ENCODE measurements at places on chromosomes 6 and 20. TPM values are rescaled to one million over a fixed set of nuclear protein-coding genes. Genes with fewer than 3 reads are reported as not detected.

The ANKRD66 gene
- total RNA-seq = not detected

GRCh38 chr6:2274981-2275891, 29.8 kb upstream of the GMDS start:
- peak; percentile 49 for DNase-seq

The NR2E1 gene
- total RNA-seq = not detected

The TPD52L1 gene
- 5.1 TPM for total RNA-seq

The SLC22A16 gene
- not detected for total RNA-seq

The LINC00237 gene
- not detected for total RNA-seq
